ENCODE measurements at places on chromosomes 11 and 22.

DNA sequence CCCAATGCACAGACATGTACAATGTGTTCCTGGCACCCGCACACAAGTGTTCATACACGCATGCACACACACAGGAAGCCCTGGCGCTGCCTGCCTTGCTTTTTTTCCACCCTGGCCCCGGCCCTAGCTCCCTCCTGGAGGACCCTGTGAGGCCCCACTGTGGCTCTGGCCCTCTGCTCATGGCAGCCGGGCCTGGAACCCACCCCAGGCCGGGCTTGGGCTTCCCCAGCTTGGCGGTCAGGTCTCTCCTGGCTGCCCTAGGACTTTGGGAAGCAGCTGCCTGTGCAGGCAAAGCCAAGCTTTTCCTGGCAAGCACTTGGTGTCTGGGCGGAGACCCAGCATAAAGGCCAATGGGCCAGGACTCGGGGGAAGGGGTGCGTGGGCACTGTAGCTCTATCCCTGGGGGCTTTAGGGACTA lies 30.5 kb downstream of the CD82 start:
- DNase-seq = no peak

GRCh38 chr11:12581923-12582322 lies 92.3 kb upstream of the TEAD1 start:
- DNase-seq = no peak

DNA sequence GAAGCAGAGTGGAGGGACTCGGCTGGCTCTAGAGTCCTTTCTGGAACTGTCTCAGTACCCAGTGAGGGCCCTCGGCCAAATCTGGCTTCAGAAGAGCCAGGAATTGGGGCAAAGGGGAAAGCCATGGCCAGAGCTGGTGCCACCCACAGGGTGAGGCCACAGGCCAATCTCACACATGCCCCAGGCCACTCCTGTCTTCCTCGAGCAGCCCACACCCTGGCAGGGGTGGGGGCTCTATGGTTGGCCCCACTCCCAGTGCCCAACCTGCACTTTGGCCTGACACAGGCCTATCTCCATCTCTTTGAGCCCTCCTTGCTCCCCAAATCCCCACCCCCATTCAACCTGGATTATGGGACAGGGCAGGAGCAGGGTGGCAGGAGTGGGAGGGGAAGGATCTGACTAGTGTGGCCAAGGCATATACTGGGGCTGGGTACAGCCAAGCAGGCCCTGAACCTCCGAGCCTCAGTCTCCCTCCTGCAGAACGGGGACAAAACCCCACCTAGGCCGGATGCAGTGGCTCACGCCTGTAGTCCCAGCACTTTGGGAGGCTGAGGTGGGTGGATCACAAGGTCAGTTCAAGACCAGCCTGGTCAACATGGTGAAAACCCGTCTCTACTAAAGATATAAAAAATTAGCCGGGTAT lies 6.9 kb downstream of the TST start:
- DNase-seq = no peak

DNA sequence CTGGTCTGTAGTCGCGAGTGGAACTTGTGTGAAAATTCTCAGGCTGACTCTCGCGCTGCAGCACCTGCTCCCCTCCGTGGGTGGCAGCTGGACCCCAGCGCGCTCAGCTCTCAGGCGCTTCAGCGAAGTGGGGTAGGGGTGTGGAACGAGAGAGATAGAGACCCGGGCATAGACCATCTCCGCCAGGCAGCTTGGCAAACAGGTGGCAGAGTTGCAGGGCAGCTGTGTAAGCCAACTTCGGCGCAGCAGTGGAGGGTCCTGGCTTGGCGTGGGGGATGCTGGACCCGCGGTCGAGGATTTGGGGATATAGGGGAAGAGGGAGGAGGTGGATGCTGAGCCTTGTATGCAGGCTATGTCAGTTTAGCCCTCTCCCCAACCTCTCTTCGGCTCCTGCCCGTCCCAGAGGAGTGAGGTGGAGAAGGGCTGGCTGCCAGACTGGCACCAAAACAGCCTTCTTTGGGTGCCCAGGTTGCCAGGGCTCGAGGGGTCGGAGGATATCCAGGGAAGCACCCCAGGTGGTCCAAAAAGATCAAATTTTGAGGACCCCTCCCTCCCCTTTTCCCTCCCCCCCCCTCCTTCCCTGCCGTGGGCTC lies 746 bp upstream of the CALCB start:
- DNase-seq = no peak

DNA sequence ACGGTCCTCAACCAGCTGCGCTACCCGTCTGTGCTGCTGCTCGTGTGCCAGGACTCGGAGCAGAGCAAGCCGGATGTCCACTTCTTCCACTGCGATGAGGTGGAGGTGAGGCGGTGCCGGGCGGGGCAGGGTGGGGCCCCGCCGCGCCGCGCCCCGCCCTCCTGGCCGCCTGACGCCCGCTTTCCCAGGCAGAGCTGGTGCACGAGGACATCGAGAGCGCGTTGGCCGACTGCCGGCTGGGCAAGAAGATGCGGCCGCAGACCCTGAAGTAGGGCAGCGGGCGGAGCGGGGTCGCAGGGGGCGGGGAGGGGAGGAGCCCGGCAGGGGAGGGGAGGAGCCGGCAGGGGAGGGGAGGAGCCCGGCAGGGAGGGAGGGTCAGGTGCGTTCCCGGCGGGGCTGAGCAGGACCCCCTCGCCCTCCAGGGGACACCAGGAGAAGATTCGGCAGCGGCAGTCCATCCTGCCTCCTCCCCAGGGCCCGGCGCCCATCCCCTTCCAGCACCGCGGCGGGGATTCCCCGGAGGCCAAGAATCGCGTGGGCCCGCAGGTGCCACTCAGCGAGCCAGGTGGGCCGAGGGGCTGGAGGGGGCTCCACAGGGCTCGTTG lies 14.7 kb downstream of the EPS8L2 start:
- DNase-seq = no peak

Data from GDM1 (cell line).